ENCODE measurements at places on chromosomes 5 and 9. TPM values are rescaled to one million over a fixed set of nuclear protein-coding genes. Genes with fewer than 3 reads are reported as not detected.

The SERF1A gene
- 9.6 TPM for total RNA-seq

The AMBP gene
- total RNA-seq = not detected

The TRIM23 gene
- 8.5 TPM for total RNA-seq

The SPATA31E1 gene
- total RNA-seq = not detected

The TRIP13 gene
- total RNA-seq = 66.7 TPM

The TMC1 gene
- not detected for total RNA-seq

The KIF12 gene
- total RNA-seq = 13.5 TPM

The CHSY3 gene
- total RNA-seq = 2.5 TPM

The GPR150 gene
- not detected for total RNA-seq

DNA sequence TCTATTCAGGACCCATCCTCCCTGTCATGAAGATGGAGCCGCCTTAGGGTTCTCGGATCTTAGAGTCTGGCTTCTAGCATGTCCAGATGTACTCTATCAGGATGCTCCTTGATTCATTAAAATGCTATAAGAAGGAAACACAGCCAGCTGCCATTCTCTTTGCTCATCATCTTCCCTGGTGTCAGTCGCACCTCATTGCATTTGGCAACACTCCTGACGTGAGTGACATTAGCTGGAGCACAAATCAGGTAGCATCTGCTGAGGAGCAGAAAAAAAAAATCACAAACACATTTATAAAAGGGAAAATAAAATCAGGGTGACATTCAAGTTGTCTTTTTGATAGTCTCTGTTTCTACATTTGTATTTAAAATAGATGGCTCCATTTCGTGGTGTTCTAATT lies 226.1 kb upstream of the NMUR2 start:
- DNase-seq = no peak

GRCh38 chr5:98635656-98636055 lies 137.8 kb upstream of the RGMB start:
- peak; percentile 33 for DNase-seq

DNA sequence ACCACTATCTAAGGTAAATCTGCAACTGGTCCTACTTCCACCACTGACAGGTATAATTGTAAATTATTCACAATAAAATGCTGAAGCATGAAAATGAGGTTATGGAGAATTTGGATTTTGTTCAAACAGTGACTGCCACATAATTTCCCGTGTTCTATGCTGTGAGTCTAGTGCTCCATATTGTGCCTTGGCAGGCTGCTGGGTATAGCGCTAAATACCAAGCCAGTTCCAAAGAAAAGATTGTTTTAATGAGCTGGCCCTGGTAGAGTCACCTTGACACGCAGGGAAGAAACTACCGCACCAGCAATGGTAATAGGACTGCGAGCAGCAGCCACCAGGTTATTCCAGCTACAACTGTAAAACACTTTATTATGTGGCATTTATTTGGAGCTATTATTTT lies 30.4 kb downstream of the PSMB7 start:
- DNase-seq = no peak

GRCh38 chr5:6781716-6782115 lies 68.5 kb downstream of the TENT4A start:
- DNase-seq = no peak

DNA sequence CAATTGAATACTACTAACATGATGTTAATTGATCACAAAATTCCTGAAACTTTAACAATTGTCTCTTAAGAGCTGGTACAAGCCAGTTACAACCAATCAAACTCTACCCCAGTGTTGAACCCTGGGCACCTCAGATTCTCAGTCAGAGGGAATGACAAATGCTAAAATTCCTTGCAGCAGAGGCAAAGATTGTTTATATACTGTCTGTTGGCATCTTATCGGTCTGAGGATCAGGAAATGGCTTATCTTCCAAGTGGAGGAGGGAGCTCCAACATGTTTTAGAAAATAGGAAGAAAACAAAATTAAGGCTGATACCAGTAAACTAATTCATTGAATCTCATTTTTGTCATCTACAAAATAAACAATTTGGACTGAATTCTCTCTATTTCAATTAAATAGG lies 527.8 kb upstream of the ZNF608 start:
- DNase-seq = no peak

DNA sequence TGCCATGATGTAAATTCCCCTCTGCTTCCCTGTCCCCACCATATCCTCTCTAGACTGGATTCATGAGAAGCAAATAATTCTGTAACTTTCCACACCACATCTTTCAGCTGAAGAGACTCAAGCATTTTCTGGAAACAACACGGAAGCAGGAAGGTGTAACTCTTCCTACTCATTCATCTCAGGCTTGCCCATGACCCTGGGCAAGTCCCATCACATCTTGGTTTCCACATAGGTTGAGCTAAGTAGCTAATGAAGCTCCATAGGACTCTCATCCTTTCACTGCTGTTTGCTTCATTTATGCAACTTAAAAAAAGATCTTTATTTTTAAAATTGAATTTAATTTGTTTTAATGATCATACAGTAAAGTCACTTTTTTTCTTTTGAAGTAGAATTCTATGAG lies 32.7 kb upstream of the STARD4 start:
- no peak for DNase-seq

DNA sequence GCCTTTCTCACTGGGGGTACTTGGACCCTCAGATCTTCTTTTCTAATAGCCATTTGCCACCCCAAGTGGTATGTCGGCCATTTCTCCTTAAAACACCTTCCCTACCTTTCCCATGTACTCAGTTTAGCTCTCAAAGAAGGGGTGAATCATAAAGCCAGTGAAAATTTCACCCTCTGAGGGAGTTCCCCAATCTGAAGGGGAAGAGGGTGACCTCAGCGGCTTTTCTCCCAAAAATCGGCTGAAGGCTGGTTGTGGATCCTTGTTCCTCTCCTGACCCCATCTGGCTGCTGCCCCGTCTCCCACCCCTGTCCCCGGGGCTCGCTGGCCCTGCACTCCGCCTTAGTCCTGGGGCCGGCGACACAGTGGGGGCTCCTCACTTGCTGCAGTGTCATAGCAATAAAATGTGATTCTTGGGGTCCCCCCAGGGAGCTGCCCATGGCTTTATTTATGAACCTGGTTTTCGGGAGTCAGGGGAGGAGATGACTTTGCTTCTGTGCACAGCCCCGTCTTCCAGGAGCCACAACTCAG lies 17.3 kb upstream of the LTC4S start:
- no peak for DNase-seq

DNA sequence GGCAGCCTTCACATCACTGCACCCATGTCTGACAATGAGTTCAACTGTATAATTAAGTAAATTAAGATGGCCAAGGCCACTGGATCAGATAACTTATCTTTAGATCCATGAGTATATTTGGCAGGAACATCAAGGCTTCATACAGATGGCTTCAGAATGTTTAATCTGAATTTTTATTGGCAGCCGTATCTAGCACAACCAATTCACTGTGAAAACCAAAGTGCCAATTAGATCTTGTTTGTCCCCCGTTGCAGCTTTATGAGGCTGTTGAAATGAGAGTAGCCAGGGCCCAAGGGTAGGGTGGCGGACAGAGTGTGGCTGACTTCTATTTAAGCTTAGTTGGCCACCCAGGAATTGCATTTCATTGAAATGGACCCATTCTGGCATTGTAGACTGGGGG lies 137.7 kb downstream of the SYK start:
- DNase-seq = no peak

DNA sequence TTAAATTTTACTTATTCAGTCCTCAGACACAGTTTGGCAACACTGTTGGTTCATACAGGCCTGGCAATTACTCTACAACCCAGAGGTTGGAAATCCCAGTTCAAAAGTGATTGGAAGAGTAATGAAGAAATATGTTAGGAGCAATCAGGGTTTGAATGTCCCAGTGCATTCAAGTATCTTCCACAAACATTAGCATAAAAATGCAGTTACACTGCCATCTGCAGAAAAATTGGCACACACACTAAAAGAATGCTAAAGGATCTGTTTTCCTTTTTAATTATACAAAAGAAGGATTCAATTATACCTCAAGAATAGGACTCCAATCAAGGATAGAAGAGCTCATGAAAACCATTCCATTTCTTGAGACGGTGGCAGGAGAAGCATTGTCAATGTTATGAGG lies 130.2 kb downstream of the DNAH5 start:
- no peak for DNase-seq

- DNase-seq = no peak
These were observed 58.6 kb upstream of the TNFSF15 start for GRCh38 chr9:114864471-114864870.

DNA sequence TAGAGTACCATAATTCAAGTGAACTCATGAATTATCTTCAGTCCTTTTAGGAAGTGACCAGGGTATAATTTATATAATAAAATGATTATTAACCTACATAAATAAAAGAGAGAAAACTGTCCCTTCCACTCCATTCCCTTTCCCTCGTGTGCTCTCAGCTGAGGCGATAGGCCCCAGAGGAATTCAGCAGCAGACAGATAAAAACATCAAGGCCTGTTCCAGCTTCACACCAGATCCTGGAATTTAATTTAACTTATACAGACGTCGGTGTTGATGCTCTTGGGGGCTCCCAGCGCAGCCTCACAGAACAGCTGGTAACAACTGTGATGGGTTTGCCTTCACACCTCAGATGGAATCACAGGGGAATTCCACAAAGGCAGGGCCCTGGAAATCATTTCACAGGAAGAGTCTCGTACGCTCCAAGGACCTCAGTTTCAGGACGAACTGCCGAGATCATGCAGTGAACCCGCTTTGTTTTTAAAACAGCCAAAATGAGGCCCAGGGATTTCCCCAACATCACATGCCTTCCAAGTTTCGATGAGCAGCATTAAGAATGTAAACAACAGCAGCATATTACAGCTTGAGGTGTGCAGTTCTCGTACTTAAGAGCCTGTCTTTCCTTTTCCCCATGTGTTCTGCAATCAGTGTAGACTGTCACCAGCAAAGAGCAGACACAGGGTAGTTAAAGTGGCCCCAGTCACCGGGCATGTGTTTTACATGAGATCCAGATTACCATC lies 73.6 kb upstream of the ALDH1B1 start:
- peak; percentile 95 for DNase-seq

GRCh38 chr5:155699385-155699784 lies 627.6 kb upstream of the SGCD start:
- no peak for DNase-seq

DNA sequence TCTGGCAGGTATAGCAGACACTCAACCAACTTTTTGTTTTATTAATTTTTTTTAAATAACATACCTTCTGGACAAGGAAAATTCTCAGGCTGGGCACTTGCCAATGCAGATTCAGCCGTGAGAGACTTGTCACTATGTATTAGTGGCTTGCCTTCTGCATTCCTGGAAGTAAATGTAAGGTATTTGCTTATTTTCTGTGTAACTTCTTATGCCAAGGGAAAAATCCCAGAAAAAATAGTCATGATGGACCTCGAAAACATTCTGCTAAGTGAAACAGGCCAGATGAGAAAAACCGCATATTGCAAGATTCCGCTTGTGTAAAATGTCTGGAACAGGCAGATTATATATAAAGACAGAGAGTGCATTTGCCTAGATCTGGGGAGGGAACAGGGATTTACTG lies 260.3 kb upstream of the DAPK1 start:
- DNase-seq = no peak

- no peak for DNase-seq
These were observed 83.7 kb downstream of the LNPEP start for GRCh38 chr5:97019435-97020117.

GRCh38 chr5:2196989-2197619 lies 314.4 kb upstream of the IRX4 start:
- no peak for DNase-seq

DNA sequence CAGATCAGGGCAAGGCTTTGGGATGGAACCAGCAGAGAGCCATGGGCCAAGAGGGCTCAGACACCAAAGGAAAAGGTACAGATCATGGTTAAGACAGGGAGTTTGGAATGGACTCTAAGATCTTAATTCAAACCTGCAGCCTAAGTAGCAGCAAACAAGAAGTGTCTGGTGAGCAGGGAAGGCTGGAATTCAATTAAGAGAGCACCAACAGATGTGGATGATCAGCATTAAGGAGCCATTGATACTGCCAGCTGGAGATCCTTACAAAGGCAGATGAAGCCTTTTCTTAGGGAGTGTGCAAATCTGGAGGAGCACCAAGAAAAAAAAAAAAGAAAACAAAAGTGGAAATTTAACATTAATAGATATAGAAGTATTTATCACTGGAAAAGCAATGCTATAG lies 516.8 kb downstream of the RASEF start:
- DNase-seq = no peak

GRCh38 chr9:118954857-118955256 lies 414.4 kb downstream of the BRINP1 start:
- no peak for DNase-seq

DNA sequence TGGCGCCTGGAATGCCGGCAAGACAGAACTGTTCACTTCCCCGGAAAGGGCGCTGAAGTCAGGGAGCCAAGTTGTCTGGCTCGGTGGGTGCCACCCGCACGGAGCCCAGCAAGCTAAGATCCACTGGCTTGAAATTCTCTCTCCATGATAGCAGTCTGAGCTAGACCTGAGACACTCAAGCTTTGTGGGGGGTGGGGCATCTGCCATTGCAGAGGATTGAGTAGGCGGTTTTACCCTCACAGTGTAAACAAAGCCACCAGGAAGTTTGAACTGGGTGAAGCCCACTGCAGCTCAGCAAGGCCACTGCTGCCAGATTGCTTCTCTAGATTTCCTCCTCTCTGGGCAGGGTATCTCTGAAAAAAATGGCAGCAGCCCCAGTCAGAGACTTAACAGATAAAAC lies 277.4 kb downstream of the SLCO4C1 start:
- DNase-seq = no peak

DNA sequence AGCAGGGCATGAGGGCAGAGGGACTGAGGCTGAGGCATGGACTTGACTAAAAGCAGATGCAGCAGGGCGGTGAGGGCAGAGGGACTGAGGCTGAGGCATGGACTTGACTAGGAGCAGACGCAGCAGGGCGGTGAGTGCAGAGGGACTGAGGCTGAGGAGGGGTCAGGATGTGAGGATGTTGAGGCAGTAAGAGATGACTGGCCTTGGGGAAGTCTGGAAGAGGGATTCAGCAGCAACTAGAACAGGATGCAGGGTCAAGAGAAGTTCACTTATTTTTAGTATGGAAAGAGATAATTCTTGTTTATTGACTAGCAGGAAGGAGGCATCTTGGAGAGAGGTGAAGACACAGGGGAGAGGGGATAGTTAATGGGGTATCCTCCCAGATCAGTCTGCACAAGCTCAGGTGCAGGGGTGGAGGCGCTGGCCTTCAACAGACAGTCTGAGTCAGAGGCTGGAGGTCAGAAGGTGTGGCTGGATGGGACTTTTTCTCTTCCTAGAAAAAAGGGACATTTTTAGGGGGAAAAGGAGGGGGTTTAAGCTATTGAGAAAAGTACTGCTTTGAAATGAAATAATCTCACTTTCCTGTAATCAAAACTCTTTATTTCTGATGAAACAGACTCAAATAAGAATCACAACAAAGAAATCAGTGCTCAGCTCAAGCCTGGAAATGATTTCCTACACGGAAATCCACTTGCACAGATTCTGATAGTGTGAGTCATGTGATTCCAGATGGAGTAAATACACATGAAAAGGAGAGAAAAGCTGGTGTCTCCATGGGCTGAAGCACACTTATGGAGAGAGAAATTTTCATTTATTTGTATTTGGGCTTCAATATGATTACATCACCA lies 130.9 kb downstream of the PALM2AKAP2 start:
- DNase-seq = no peak

DNA sequence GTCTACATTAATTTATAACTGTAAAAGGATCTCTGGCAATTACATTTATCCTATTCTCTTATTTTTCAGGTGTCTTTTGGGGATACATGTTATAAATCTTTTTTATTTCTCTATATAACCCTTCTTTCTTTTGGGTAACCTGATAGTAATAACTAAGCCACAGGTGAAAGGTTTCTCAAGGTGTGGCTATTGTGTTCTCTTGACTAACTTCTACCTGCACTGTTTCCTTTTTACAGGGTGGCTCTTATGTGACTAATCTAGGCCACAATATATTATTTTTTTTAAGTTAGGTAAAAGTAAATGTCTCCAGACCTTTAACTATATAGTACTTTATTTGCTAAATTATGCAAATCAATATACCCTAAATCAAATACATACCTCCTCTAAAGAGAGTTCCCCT lies 193.2 kb downstream of the EFNA5 start:
- no peak for DNase-seq
